NCI-H2171 treated with DMSO at 0.1 percent for 48 hours (cell line): ENCODE measurements at places on chromosomes 12 and 14.

DNA sequence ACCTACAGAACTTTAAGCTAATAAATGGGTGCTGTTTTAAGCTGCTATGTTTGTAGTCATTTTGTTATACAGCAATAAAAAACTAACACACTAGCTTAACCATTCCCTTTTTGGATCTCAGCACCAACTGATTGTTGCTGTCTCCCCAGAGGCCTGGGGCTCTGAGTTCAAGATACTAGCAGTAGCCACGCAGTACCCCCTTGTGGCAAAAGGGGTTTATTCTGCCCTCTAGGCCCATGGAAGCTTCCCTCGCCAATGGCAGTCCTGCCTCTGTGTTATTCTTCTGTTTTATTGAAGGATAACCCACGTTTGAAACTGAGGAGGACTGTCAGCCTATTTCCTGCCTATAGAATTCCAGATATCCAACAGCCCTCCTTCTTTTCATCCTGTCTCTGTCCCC lies 455.3 kb upstream of the ATP2B1 start:
- DNase-seq: no peak

DNA sequence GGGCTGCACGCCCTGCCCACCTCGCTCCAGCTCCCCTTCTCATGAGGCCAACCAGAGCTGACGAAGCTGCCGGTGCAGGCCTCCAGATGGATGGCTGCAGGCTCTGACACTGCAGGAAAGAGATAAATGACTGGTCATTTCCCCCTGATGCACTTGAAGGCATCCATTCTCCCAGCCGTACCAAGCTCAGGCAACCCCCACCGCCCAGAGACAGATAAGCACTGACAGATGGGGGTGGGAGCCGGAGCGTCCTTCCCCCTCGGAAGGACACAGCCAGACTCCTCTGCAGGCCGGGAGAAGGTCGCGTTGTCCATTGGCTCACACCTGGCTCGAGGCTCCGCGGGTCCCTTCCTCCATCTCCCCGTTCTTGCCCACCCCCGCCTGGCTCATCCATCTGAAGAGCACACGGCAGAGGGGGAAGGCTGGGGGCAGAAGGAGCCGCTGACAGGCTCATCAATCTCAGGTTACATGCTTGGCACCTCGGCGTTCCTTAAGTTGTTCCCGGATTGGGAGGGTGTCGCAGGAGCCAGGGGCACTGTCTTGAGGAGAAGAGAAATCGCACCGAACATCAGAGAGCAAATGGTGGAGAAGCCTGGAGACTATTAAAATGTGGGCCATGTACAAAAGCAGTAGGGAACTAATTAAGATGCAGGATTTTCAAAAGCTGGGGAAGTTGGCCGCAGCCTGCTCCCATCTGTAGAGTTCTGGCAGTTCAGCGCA lies 151.6 kb downstream of the DPF3 start:
- DNase-seq: peak; percentile 71

GRCh38 chr14:57405562-57405961 lies 15.2 kb downstream of the NAA30 start:
- DNase-seq: no peak

GRCh38 chr12:84791444-84791843 lies 121.2 kb downstream of the SLC6A15 start:
- DNase-seq: no peak

GRCh38 chr12:49777800-49778748 lies 36.7 kb downstream of the TMBIM6 start:
- peak; percentile 34 for DNase-seq

DNA sequence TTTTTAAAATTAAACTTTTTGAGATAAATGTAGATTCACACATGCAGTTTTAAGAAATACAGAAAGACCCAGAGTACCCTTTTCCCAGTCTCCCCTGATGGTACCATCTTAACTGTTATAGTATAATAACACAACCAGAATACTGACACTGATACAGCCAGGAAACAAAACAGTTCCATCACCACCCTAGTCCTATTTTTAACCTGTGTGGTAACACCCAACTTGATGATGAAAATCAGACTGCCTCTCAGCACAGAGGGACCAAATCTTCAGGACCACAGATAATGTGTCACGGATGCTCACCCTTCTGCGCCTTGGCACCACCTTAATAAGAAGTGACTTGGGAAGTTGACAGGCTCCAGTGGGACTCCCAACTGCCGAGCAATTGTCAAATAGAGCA lies 18.1 kb downstream of the FBXO21 start:
- no peak for DNase-seq

GRCh38 chr14:35929186-35929585 lies 103.0 kb downstream of the BRMS1L start:
- no peak for DNase-seq

DNA sequence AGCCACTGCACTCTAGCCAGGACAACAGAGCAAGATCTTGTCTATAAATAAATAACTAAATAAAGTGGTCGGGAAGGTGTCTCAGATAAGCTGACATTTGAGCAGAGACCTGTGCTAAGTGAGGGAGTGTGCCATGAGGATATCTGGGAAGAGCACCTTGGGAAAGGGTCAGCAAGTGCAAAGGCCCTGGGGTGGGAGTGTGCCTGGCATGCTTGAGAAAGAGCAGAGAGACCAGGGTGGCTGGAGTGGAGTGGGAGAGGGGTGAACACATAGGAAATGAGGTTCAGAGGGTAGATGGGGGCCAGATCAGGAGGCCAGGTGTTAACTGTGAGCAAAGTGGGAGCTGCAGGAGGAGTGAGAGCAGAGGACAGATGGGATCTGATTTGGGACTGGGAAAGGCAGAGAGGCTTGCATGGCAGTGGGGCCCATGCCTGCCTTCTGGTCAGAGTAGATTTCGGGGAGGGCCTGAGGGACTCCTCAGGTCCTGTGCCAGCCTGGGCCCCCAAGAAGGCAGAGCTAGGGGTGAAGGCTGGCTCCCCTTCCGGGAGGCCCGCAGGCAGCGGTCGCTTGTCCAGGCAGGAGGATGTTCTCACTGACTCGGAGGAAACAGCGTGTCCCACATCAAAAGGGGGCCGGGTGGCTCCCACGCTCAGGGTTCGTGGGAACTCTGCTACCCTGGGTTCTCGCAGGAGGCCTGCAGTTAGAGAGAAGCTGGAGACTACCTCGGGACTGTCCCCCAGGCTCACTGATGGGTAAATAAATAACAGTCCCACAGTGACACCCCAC lies 32.6 kb downstream of the DTX1 start:
- no peak for DNase-seq

DNA sequence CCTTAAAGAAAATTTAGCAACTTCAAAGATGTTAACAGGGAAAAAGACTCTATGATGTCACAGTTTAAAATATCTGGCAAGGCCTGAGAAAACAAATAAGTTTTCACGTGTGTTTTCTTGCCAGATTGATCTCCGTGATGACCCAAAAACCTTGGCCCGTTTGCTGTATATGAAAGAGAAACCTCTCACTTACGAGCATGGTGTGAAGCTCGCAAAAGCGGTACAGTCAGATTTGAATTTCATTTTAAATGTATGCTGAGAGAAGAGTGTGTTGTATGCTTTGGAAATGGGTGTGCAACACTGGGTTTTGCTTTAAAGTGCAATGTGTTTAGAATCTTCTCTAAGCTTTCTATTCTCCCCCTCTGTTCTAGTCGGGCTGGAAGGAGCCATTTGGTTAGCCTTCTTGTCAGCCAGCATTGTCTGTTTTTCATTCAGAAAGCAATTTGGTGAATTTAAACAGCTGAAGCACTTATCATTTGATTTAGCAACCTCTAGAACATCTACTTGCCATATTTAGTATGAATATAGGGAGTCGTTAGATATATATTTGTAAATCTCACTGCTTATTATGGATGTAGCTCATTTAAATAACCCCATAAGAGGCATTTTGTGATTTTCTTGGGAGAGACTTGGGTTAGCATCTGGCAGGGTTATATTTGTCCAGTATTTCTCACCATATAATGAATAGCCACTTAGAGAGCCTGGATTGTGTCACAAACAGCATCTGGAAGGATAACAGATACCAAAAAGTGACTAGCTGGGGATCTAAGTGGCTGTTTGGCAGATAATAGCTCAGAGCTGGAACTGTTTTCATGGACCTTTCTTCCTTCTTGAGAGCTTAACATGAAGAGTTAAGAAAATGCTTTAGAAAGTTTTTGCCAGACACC lies 35.5 kb downstream of the GPHB5 start:
- DNase-seq: no peak

DNA sequence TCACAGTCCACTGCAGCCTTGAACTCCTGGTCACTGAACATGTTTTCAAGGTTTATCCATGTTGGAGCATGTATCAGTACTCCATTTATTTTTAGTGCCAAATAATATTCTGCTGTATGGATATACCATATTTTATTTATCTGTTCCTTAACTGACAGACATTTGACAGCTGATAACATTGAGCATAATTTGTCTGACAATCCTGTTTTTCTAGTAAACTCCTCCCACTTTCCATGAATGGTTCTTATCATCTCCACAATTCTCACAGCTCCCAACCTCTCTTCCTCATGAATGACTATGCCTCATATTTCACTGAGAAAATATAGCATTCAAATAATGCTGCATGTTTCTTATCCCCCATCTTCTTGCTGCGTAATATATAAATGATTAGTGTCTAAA lies 33.3 kb downstream of the COCH start:
- no peak for DNase-seq

DNA sequence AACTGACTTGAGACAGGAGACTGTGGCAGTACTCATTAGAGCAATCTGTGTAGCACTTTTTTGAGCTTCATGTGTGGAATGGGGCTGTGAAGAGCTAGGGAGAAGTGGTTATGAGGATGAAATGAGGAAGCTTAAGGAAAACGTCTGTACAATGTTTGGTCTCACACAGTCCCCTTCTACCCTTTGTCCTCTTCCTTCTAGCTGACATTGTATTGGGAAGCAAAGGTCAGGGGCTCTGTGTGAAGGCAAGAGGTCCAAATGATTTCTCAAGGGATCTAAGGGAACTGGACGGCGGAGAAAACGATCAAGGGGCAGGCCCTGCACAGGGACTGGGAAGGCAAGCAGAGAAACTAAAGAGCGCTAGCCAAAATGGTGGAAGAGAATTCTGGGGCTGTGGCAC lies 13.1 kb upstream of the CIPC start:
- no peak for DNase-seq

- DNase-seq: no peak
These were observed 525.3 kb downstream of the MED13L start for GRCh38 chr12:115752156-115752555.

GRCh38 chr12:7905071-7905470 lies 30.9 kb downstream of the SLC2A3 start:
- DNase-seq: peak; percentile 91

GRCh38 chr12:44457465-44457864 lies 418.6 kb downstream of the NELL2 start:
- peak; percentile 17 for DNase-seq

GRCh38 chr14:101249676-101250036 lies 311.6 kb upstream of the DIO3 start:
- no peak for DNase-seq

DNA sequence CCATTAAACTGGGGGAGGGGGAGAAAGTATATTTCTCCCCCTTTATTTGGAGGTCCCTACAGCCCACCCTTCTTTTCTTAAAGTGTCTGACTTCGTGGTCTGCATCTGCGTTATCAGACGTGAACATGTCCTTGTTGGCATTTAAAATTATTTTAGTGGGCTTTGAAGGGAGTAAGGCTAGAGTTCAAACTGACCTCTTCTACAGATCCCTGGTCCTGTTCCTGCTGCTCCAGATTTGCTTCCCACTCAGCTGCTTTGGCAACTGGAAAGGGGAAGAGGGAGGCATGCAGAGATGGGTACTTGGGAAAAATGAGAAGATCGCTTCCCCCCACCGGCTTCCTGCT lies 611 bp upstream of the SIX6 start:
- DNase-seq: no peak

GRCh38 chr12:93178154-93178878 lies 199.4 kb upstream of the NUDT4 start:
- DNase-seq: no peak

GRCh38 chr12:85016413-85016812 lies 19.7 kb downstream of the TSPAN19 start:
- no peak for DNase-seq

GRCh38 chr12:111873113-111873512 lies 31.1 kb downstream of the MAPKAPK5 start:
- no peak for DNase-seq
